GM19239 (cell line): ENCODE measurements at places on chromosomes 2 and 18.

DNA sequence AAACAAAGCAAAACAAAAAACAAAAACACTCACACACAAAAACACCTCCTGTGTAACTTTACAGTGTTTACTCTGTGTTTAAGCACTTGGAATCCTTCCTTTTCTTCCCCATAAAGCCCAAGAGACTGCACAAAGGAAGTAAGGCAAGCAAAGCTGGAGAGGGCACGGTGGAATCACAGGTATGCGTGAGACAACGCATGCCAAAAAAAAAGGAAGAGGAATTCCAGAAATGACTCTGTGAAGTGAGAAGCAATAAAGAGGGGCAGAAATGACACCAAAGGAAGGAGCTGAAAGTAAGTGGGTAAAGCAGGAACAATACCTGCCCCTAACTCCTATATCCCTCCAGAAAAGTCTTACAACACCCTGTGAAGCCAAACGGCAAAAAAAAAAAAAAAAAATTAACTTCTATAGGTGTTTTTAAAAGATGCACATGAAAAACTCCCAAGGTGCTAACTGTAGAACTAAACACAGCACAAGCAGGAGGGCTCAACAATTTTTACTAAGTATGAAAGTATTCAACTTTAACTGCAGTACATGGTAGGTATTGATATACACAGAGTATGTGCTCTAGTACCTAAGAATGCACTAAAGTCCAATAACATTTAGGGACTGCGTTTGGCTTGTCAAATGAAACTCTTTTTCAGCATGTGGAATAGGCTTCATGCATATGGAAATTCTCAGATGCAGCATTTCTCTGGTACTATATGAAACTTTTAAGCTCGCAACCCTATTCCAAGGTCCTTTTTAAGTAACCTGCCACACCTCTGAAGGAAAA is 9.1 kb downstream of the RND3 start:
- DNase-seq, result no peak

DNA sequence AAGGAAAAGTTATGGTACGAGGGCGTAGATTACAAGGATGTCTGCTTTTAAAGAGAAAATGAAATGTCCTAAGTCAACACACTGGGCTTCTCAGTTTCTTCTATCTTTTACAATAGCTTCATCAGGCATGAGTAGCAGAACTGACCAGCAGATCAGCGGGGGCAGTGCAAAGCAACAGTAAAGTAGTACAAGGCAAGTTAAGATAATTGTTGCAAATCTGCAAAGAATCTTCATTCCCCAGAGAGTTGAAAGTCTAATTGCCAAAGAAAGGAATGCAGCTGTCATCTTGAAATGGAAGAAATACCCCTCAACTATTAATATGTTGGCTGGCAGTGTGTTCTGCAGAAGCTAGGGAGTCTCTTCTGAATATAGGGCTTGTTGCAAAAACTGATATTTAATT is 60.2 kb upstream of the SLC39A10 start:
- DNase-seq, result no peak

- no peak for DNase-seq
Observed at GRCh38 chr2:64086347-64087082, 57.7 kb downstream of the PELI1 start.

- DNase-seq, result no peak
Observed at GRCh38 chr18:7743256-7743655, 176.1 kb downstream of the PTPRM start.

DNA sequence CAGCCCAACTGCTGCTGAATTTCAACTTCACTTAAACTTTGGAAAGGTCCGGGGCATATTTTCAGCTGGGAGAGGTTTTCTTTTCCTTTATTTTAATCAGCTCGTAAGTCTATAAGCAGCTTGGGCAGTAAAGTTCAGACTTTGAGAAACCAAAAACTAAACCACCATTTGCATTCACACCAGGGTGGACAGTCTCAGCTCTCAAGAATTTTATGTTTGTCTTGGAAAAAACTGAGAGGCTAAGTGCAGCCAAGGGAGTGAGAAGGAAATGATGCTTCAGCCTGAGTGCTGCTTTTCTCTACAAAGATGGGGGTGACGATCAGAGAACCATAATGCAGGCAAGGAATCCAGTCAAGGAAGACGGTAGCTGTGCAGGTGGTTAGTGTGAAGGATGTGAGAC is 30.2 kb downstream of the MCFD2 start:
- DNase-seq, result no peak
